ENCODE measurements at places on chromosomes 2 and 18.

- DNase-seq: no peak
These were observed 296.3 kb downstream of the DYSF start for GRCh38 chr2:71749671-71750101.

DNA sequence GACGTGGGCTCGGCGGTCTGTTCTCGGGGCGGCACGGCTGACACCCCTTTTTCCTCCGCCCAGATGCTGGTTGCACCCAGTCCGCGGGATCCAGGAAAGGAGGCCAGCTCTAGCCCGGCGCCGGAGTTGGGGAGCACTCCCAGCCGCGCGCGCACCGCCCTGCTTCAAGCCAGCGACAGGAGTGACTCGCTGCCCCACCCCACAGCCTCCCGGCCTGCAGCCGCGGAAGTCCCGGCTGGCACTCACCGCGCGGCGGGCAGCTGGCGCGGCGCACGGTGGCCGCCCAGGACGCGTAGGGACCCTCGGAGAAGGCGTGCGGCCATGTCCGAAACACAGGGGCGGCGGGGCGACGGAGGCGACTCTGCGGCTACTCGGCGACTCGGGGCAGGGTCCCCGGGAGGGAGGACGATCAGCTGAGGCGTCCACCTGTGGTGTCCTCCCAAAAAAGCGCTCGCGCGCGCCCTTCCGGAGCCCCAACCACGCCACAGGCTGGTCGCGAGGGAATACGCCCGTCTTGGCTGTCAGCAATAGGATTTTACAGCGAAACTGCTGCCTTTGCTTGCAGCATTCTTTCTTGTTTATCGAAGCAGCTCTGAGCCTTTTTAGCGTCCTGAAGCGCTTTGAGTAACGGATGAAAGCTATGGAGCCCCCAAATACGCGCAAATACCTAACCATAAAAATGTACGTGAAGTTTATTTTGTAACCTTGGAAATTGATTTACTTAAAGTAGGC, at the start of gene ACADL:
Gene ACADL (minus strand): TSS at position 507 of the 732 bp plus-strand sequence. CDS start 184 bp downstream, at position 323.
- no peak for DNase-seq

- no peak for DNase-seq
These were observed 50.8 kb downstream of the EPHA4 start for GRCh38 chr2:221521233-221521845.

DNA sequence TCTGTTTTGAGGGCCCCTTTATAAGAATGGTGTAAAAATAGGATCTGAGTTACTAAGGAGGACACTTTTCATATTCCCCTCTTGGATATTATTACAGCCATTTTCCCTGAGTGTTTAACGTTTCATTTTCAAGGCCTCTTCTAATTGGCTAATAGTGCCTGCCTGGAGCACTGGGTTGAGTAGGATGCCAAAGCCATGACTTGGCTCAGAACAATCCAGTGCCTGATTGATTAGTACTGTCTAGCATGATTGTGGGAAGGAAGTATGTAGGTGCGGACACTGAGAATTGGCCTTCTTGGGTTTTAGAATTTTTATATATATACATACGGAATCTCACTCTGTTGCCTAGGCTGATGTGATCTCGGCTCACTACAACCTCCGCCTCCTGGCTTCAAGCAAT, 66.1 kb downstream of the NAB1 start:
- DNase-seq: no peak

GRCh38 chr2:224709301-224709700, 6.9 kb downstream of the CCDC195 start:
- no peak for DNase-seq

DNA sequence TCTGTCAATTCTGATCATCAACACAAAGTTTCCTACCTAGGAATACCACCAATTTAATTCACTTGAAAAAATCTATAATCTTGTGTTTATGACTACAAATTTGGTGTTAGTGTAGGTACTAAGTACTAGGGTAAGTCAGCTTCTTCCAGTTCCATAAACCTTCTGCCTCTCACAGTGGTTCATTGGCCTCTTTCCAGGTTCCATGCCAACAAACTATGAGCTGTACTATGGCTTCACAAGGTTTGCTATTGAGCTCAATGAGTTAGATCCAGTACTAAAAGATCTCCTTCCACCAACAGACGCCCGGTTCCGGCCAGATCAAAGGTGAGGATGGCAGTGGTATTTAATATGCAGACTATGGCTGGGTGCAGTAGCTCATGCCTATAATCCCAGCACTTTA, 58.8 kb downstream of the PRKRA start:
- no peak for DNase-seq

- no peak for DNase-seq
These were observed 703.3 kb downstream of the NRXN1 start for GRCh38 chr2:50328680-50329079.

DNA sequence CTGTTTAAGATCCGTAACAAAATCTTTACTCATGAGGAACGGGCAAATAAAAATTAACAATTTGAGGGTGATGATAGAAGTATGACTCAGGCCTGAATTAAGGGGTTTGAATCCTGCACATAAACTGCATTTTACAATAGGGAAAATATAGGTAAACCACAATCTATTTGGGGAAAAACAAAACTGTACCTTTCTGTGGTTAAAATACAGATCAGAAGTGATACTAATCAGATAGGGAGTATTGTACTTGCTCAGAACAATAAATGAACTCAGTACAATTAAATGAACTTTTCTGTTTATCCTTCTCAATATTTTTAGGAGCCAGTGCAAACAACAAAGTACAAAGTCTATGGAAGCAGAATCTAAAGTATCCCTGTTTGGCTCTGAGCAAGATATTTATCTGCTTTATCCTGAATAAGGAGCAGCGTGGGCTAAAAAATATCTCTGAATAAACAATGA, 287.3 kb downstream of the ZNF385B start:
- DNase-seq: no peak

DNA sequence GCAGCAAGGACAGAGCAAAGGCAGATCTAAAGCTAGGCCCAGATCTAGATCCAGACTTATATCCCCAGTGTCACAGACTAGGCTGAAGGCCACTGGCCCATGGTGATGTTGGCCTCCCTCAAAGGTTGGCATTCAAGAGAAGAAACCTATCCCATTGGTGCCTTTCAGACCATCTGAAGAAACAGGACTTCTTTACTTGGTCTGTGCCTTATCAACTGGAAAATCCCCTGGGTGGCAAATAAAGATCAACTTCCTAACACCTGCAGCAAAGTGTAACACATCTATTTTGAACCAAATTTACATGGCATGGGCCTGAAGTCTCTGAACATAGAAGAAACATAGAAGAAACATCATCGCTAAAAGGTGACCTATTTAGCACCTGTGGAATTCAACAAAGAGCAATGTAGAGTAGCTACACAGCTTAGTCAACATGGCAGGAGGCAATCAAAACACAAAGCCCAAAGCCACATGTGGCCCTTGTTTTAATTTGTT, 35.8 kb downstream of the METTL4 start:
- DNase-seq: no peak

DNA sequence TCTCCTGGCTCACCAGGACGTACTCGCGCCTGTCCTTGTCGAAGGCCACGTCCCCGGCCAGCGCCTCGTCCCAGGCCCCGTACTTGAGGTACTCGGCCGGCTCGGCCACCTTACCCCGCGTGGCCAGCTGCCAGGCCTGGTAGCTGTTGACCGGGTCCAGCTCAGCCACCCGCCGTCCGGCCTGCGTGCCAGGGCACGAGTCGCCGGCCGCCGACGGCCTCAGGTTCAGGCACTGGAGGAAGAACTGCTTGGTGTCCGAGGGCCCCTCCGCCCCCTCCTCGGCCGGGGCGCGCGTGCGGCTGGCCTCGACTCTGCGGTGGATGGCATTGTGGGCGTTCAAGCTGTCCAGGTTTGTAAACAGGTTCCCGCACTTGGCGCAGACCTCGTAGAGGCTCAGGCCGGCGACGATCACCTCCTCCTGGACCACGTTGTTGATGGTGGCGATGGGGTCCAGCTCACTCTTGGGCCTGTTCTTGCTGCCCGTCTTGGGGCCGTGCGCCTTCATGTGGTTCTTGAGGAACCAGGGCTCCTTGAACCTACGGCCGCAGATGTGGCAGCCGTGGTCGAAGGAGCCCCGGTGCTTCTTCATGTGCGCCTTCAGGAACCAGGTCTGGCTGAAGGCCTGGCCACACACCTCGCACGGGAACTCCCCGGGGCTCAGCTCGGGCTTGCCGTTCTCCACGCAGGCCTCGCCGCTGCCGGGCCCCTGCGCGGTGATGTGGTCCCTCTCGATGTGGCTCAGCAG, 53.2 kb downstream of the ZNF516 start:
- DNase-seq: no peak

DNA sequence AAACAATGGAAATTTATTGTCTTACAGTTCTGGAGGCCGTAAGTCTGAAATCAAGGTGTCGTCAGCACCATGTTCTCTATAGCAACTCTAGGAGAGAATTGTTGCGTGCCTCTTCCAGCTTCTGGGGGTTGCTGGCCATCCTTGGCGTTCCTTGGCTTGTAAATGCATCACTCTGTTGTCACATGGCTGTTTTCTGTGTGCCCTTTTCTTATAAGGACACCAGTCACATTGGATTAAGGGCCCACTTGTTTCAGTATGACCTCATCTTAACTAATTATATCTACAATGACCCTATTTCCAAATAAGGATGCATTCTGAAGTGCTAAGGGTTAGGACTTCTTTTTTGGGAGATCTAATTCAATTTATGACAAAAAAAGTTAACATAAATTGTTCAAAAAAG, 1.4 kb upstream of the PLEK start:
- DNase-seq: no peak

DNA sequence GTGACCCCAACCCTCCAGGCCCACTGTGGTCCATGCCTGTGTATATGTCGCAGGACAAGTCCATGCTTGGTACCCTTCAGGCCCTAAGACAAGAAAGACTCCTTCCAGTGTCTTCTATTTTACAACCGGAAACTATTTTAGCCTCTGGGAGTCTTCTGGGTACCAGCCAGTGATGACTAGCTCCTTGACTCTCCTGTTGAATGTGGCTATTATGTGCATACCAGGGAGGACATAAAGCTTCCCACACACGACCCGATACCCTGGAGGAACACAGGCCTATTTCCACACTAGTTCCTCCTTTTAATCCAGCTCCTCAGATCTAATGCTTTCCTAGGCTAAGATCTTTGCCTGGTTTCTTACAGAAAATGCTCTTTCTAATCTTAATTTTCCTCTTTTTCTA, 178.1 kb downstream of the NCKAP5 start:
- DNase-seq: no peak

DNA sequence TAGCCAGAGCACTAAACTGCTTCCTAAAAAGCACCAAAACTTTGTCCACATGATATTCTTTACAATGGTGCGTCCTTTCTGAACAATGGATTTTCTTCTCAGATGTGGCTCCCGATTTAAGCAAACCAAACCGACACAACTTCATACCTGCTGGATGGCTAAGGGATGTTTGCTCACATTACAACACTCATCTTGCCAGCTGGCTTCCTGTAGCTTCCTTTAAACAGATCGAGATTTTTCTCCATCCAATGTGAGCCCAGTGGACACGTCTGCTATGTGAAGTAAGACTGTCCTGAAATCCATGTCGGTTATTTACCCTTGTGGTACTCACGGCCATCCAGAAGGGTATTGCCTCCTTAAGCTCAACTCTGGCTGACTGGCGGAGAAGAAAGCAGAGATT, 126.5 kb downstream of the MAPK4 start:
- DNase-seq: no peak

- DNase-seq: no peak
These were observed 239.4 kb upstream of the HDAC4 start for GRCh38 chr2:239640210-239640609.

- DNase-seq: no peak
These were observed 9.1 kb downstream of the RESP18 start for GRCh38 chr2:219323434-219323833.

GRCh38 chr18:79405781-79406575, 10.2 kb downstream of the NFATC1 start:
- no peak for DNase-seq

- DNase-seq: no peak
These were observed 7.3 kb upstream of the VAPA start for GRCh38 chr18:9906481-9906880.

- DNase-seq: no peak
These were observed 352.4 kb downstream of the LRP1B start for GRCh38 chr2:141778315-141778835.

DNA sequence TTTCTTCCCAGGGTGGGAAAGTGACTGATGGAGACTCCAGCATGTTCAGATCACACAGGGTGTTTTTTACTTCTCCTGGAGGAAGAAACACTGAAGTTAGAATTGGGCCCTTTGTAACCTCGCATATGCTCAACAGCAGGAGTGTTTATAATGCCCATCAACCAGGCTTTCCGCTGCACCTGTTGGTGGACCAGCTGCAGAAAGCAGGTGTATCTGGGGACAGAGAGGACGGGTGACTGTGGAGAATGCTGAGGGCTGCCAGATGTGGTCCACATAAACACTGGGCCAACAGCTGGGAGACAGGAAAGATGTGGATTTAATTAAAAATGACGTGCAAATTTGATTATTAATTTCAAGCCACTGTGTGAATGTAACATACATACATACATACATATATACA, 335.5 kb upstream of the SPRED2 start:
- DNase-seq: no peak

DNA sequence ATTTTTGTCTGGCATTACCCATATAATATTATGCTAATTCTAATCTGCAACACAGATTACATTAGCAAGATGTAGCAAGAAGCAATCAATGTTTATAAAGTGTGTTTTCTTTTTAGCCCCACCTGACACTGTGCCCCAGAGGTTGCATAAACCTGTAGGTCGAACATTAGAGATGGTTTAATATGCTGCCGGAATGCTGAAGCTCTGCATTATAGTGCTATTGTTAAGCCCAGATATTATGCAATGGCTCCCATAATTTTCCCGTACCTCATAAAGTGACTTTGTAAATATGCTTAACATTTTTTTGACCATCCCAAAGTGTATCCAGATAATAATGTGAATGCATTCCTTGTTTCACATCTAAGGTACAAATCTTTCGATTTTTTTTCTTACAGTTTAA, 109.3 kb upstream of the MAP4K3 start:
- DNase-seq: no peak

- no peak for DNase-seq
These were observed 58.8 kb upstream of the CRIM1 start for GRCh38 chr2:36296798-36297197.

DNA sequence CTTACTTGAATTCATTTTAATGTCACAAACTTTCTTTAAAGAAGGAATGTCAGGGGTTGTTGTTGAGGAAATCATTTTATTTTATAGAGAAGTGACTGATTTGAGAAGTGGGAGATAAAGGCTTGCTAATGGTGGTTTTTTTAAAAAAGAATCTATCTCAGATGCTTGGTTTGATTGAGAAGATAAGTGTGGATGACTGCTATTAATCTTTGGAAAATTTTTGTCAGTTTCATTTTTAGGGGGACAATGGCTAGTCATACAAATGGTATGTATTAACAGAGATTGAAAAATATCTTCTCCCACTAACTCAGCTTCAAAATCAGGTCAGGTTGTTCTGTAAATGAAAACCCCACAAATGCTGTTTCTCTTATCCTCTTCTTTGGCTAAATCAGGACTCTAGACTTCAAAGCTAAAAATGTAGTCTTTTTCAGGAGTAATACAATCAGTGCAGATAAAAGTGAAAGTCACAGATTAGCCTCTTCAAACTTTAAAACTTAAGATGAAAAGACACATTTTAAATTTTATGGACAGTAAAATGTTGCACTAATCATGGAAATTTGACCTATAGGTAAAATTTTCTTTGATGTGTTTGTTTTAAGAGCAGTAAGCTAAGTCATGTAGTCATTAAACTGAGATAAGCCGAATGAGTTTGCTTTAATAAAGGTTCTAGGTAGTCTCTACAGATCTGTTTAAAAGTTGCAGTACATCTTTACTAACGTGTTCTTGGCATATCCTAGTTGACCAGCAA, 674.2 kb upstream of the VRK2 start:
- DNase-seq: no peak

Data from stimulated activated CD8-positive, alpha-beta memory T cell treated with anti-CD3 and anti-CD28 coated beads, Interleukin-15, amount 100 ng/mL, for 24 hours (primary cell).